Amniotic epithelial cell (primary cell): ENCODE measurements at places on chromosomes 1 and 21.

DNA sequence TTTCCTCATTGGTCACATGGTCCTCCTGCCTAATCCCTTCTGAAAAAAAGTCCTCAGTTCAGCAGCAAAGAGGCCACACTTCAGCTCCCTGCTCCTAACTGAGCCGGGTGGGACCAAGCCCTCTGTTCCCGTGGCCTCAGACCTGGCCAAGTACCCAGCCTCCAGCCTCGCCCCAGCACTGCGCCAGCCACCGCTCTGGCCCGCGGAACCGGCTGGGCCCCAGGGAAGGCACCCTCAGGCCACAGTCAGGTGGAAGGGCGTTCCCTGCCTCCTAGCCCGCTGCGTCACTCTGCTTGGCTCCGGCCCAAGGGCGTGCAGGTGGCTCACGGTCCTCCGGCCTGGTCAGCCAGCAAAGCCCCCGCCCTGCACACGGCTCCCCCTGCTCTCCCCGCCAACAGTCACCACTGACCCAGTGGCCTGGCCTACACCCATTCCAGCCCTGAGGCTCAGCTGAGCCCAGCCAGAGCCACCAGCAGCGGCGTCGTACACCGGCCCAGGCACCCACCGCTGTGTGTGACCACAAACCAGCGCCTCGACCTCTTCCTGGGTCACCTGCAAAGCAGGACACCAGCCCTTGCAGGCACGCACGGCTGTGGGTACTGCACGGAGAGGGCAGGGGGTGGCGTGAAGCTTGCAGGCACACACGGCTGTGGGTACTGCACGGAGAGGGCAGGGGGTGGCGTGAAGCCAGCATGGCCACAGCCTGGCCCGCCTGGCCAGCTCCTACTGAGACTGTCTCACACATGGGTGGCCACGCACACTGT is 19.4 kb downstream of the NADK start:
- no peak for DNase-seq

- DNase-seq: no peak
These were observed 56.3 kb downstream of the POU2F1 start for GRCh38 chr1:167276969-167277368.

DNA sequence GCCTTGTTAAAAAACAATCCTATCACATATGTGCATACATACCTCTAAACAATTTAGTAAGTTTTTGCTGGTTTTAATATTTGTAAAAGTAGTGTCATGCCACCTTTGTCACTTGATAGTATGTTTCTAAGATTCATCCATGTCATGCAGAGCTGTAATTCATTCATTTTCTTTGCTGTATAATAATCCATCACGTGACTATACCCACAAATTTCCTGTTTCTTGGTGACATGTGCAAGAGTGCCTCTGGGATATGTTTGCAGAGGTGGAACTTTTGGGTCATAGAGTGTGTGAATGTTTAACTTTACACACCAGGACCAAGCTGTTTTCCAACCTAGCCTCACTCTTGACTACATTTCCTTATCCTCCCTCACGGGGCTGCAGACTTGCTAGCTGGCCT is 62.9 kb downstream of the ZSCAN20 start:
- no peak for DNase-seq

DNA sequence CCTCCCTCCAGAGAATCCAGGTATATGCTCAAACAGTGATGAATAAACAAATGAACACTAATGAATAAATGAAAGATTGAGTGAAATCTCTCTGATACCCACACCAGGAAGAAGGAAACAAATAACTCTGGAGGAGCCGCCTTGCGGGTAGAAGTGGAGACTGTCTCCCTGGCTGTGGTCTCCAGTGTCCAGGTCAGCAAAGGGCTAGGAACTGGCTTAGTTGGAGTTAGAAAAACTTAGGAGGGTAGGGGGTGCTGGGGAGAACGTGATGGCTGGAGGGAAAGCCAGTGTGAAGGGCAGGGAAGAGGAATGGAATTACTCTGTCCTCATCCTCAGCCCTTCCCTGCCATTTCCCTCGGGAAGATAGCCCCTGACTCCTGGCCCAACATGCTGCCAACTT is 537 bp downstream of the RHBDL2 start:
- DNase-seq: no peak

GRCh38 chr1:62386351-62387121 is 50.3 kb upstream of the USP1 start:
- peak; percentile 26 for DNase-seq

DNA sequence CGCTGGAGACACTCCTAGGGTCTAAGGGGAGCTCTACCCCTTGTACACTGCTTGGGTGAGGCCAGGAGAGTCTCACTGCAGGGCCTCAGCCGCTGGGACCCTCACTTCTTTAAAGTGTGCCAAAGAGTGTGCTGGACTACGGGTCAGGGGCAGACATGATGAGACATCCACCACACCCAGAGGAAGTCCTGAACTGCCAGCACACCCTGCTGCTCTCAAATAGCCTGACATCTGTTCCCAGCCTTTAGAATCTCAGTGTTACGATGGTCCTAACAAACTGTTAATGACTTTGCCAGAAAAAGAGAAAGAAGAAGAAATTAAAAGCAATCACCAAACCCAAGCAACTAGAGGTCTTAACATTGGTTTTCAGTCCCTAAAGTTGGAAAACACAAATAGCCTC is 49.0 kb downstream of the MRPL37 start:
- no peak for DNase-seq

GRCh38 chr1:110007046-110007830 is 22.7 kb downstream of the AHCYL1 start:
- DNase-seq: no peak

- DNase-seq: no peak
These were observed 69.5 kb upstream of the HUNK start for GRCh38 chr21:31803039-31804007.

- peak; percentile 94 for DNase-seq
These were observed 57.9 kb downstream of the CENPF start for GRCh38 chr1:214660900-214661299.

DNA sequence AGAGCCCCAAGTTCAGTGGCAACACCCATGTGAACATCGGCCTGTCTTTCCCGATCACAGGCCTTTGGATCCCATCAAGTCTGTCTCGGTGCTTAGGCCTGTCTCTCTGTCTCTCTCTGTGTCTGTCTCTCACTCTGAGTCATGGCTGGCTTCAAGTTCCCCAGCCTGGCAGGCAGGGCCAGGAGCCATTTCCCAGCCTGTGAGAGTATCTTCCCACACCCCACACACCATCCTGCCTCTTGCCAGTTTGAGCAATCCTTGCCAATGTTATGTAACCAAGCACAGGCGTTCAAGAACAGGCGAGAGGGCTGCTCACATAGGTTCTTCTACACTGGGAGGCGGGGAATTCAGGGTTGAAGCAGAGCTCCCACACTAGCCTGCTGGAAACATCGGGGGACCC is 70.0 kb upstream of the TMEM51 start:
- DNase-seq: peak; percentile 54

DNA sequence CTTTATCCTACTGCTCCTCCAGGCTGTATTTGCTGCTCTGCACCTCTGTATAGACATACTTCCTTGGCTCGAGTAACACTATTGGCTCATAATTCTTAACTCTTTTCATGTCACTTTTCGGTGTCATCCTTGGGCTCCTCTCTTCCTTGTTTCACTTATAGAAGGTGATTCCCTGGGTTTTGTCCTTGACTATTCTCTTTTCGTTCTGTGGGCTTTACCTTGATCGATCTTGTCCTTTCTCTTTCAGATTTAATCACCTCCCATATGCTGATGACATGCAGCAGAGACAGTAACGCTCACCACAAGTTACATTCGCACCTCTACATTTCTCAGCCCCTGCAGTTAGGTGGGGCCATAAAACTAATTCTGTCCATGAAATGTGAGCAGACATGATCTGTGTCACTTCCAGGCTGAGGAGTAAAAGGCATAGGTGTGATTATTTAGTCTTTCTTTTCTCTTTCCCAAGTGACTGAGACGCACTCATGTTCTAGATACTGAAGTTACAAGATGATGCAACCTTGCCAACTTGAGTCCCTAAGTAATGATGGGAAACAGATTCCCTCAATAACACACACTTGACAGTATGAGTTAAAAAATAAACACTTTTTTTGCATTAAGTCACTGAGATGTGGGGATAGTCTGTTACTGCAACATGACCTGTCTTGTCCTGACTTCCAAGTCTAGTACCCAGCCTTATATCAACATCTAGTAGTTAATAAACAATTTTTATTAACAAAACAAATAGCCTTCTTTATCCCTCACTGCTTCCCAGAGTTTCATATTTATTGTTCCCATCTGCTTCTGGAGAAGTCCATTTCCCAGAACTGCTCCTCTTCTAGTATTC is 49.9 kb upstream of the HAO2 start:
- DNase-seq: no peak

GRCh38 chr1:192626366-192627179 is 9.4 kb upstream of the RGS13 start:
- DNase-seq: no peak

- DNase-seq: peak; percentile 40
These were observed 76.3 kb upstream of the BEND5 start for GRCh38 chr1:48853006-48853405.

GRCh38 chr1:17875171-17875881 is 120.2 kb downstream of the ACTL8 start:
- DNase-seq: peak; percentile 64

DNA sequence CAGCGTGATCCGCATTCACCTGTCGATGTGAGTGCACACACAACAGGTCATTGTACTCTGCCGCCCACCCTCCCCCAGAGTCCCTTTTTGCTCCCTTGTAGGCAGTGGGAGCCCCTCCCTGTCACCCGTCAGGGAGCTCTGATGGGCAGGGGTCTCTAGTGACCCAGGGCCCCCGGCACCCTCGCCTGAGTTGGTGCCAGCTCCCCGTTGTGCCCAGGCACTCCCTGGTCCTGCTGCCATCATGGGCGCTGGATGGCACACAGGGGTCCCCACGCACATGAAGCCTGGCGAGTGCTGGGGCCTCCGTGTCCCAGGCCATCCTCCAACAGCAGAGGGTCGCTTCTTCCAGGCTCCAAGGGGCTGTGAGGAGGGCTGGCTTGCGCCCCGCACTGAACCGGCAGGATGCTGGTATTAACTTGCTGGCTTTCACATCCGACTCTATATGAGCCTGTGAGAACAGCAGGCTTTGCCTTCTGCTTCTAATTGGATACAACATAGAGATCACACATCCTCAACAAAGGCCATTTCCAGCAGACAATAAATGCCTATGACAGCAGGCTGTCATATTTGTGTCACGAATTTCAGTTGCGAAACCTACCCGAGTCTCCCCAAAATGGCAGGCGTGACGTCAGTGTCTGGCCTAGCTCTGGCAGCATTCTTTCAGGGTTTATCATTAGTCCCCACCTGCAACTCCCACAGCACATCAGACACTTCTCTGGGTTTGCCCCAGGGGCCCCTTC is 35.4 kb downstream of the KIAA1614 start:
- peak; percentile 21 for DNase-seq

- no peak for DNase-seq
These were observed 245.8 kb downstream of the PLA2G4A start for GRCh38 chr1:187074445-187075048.

GRCh38 chr1:8167936-8168335 is 141.8 kb upstream of the ERRFI1 start:
- no peak for DNase-seq

DNA sequence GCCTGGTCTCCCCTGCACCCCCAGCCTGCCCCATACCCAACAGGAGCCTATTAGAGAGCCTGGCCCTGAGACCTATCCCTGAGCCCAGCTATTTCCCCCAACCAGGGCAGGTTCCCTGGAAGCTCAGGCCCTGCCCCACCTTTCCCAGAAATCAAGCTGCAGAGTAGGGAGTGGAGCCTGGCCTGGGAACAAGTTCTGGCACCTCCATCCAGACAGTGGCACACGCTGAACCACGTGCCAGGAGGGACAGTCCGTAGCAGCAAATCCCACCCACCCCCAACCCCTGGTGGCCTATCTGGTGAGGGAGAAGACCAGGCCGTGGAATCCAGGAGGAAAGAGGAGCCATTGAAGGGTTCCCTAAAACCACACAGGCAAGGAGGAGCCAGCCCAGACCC is 22.6 kb downstream of the TNNT2 start:
- DNase-seq: no peak

- DNase-seq: no peak
These were observed 163.8 kb downstream of the BACH1 start for GRCh38 chr21:29462479-29462878.

DNA sequence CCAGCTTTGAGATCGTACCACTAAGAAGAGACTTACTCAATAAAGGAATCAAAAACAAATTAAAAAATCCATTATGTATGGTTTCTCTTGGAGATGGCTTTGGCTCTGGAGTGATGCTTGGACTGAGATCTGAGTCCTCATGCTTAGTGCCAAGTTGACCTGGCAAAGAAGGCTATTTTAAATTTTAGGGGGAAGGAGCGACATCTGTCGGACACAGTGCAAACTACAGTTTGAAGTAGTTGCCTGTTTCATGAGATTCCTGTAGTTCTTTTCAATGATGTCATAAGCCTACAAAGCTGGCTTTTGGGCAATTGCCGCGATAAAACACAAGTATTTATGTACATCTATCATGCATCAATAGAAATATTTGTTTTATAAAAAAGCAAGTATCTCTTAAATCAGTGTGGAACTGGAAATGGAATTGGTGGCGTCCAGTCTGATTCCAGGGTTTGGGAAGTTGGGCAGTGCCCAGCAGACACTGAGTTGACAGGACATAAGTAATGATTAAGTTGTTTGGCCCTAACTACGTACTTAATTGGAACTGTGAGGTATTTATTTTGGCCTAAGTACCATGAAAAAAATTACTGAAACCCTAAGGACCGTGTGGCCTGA is 50.0 kb downstream of the TBCE start:
- DNase-seq: peak; percentile 83

- DNase-seq: peak; percentile 98
These were observed 12.1 kb upstream of the PROK1 start for GRCh38 chr1:110438893-110439292.

- no peak for DNase-seq
These were observed 555.2 kb downstream of the PLPP3 start for GRCh38 chr1:56024155-56024554.

DNA sequence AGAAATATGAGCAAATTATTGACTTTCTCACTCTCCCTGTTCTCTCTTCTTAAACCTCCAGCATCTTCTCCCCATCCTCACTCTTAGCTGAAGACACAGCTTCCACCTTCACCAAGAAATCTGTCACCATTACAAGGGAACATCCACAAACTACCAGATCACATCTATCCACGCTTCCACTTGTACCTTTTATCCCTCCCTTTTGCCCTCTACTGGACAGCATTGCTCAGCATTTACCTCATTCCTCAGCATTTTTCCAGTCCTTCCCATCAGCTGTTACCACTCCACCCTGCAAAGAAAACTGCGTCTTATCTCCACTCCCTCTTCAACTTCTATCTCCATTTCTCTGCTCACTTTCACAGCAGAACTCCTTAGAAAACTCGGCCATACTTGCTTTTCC is 42.6 kb downstream of the KCNJ6 start:
- peak; percentile 76 for DNase-seq

DNA sequence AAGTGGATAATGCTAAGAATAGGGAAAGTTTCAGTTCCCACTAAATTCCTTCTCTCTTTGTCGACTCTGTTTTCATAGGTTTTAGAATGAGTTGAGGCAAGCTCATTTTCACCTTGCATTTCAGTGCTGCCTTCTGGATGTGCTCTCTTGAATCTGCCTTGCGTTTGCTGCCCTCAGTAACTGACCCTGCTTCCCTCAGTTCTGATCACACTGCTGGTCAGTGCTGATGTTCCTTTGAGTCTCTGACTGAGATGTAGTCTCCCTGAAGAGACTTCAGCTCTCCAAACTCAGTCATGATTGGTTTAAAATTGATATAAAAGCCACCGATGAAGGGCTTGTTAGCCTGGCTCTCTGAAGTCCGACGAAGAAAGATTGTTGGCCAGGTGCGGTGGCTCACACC is 25.2 kb upstream of the HMGN1 start:
- no peak for DNase-seq

GRCh38 chr1:37239225-37239740 is 205.0 kb upstream of the GRIK3 start:
- DNase-seq: no peak
